ENCODE measurements at places on chromosomes 6 and 20.

DNA sequence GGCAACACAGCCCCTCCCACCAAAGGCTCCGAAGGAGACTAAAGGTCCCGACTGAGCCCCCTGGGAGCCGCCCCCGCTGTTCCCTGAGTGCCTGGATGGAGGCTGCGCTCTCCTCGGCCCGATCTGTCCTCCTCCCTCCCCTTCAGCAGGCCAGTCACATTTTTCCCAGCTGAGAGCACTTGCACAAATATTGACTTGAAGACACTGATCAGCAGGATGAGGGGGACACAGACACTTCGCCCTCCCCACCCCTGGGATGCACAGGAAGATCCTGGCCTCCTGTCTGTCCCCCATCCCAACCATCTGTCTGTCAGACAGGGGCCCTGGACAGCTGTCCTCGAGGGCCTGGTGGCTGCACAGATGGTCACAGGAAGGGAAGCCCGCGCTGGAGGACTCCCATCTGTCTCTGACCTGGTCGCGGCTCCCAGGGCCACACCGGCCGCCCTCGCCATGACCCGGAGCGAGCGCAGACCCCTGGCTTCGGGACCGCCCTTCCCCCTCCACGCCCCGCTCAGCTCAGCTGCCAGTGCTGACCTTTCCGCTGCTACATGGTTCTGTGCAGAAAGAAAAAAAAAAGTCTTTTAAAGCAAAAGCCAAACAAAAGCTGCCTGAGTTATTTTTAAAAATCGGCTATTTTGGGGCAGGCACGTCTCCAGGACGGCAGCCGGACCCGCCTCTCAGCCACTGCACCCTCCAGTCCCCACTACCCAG lies 11.1 kb downstream of the LAMA5 start:
- DNase-seq: peak; percentile 90

DNA sequence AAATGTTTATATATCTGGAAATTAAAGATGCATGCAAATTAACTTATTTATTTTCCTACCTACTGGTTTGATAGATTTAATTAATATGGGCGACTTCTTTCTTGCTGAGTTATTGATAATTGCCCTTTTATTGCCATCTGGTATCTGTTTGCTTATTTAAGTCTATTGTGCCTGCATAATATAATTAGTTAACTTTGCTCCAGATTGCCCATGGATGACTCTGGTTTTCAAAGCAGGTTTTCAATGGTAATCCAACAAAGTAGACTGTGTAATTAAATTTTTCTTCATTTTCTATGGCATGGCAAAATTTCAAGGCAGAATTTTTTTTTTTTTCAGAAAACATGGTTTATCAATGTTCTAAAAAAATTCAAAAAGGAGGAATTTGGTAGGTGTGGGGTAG lies 1092.0 kb downstream of the GRIK2 start:
- no peak for DNase-seq

- no peak for DNase-seq
These were observed 305.4 kb downstream of the FARS2 start for GRCh38 chr6:5566718-5567117.

- DNase-seq: no peak
These were observed 2.8 kb downstream of the SNAI1 start for GRCh38 chr20:49985617-49986016.

DNA sequence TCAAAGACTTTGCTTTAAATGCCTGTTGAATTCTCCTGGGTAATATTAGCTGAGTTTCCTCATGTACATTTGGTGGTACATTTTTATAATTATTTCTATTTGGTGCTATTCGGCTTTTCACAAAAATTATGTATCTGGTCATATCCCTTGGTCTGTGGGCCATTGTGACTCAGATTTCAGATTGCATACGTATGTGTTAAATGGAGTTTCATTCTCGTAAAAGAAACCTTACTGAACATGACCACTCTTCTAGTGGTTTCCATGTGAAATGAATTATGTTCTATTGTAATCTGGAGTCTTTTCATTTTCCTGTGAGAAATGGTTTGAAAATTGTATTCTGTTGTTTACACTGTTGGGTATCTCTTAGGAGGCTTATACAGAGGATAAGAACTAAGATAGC lies 386.2 kb upstream of the FLRT3 start:
- DNase-seq: no peak

- no peak for DNase-seq
These were observed 312.4 kb downstream of the PHF3 start for GRCh38 chr6:63947792-63948529.

DNA sequence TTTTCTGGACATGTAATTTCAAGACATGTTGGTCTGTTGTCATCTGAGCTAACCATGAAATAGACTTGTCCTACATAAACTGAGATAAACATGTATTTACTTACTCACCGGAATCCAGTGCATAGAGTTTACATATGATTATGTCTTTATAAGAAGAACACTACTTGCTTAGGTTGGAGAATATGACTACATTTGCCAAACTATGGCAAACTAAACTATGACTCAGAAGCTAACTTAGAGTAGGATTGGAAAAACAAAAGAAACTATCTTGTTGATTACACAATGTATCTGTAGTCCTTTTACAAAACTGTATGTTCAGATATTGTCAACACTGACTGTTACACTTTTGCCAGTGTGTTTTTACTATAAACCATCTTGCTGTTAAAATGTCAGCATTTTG lies 113.3 kb downstream of the CRYBG1 start:
- no peak for DNase-seq

GRCh38 chr6:89500611-89501010 lies 67.7 kb downstream of the ANKRD6 start:
- DNase-seq: no peak

DNA sequence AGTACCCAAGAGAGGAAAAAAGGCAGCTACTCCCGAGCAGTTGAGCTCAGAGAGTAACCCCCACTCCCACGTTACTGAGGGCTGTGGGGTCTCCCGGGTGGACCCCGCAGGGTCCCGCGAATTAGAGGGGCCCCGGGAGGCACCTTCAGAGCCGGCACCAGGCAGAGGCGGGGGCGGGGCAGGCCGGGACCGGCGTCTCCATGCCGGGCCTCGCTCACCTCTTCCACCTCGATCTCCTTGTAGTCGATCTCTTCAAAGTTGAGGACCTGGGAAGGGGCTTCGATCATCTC lies 381 bp downstream of the MAP3K7 start:
- no peak for DNase-seq

- no peak for DNase-seq
These were observed 125.2 kb downstream of the AFG1L start for GRCh38 chr6:108419934-108420609.

- no peak for DNase-seq
These were observed 28.9 kb upstream of the SCGN start for GRCh38 chr6:25623065-25623464.

- no peak for DNase-seq
These were observed 205.3 kb downstream of the EYA2 start for GRCh38 chr20:47099825-47100441.

- no peak for DNase-seq
These were observed 51.9 kb downstream of the ILRUN start for GRCh38 chr6:34644716-34645115.

DNA sequence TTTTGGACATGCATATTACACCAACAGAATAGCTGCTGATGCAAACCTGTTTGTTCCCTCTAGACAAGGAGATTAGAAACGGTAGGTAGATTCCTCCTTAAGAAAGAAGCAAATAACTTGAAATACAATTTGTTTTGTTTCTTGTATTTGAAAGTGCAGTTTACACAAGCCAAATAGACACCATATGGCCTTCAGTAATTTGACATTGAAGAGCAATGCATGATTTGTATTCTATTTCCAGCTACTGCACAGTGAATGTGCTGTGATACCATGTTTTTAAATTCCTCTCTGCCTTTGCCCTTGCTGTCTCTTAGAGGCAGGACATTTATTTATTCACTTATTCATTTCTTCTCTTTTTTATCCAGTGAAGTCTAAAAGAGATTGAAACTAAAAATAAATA lies 31.9 kb upstream of the ANKEF1 start:
- DNase-seq: no peak

- no peak for DNase-seq
These were observed 63.9 kb upstream of the MCHR2 start for GRCh38 chr6:100057941-100058340.

GRCh38 chr6:2111162-2111677 lies 134.2 kb downstream of the GMDS start:
- no peak for DNase-seq

GRCh38 chr6:99187429-99187828 lies 162.0 kb downstream of the FAXC start:
- DNase-seq: no peak

DNA sequence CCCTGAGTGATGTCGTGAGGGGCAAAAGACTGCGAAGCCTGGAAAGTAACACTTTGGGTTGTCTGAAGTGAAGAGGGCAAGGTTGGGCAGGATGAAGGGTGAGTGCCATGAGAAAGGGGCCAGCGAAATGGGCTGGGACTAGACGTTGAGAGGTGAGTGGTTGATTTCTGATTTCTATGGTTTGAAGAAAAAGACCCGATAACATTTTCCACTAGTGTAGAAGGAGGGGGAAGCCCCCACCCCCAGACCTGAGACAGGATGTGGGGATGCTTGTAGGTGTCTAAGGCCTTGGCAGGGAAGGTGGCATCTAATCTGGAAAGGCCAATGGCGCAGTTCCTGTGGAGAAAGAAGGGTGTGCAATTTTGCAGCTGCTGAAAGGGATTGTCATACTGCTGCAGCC lies 25.3 kb upstream of the KIF3B start:
- no peak for DNase-seq

GRCh38 chr6:21840428-21840827 lies 246.9 kb downstream of the SOX4 start:
- no peak for DNase-seq

DNA sequence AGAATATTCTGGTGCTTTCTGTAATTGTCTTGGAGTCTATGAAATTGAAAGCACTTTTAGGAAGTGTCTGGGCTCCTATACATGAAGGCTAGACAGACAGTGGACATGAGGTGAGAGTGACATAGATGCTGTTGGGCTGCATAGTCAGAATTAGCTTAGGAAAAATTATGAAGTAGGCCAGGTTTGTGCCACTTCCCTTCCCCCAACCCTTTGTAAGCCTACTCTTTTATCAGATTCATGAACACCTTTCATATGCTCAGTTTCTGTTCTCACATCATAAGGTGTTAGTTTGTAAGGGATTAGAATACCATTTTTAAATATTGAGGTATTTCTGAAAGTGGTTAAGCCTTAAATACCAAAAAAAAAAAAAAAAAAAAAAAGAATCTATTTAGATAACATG lies 18.4 kb upstream of the SNPH start:
- no peak for DNase-seq

- peak; percentile 67 for DNase-seq
These were observed 40.7 kb downstream of the ZNF831 start for GRCh38 chr20:59204165-59204894.

DNA sequence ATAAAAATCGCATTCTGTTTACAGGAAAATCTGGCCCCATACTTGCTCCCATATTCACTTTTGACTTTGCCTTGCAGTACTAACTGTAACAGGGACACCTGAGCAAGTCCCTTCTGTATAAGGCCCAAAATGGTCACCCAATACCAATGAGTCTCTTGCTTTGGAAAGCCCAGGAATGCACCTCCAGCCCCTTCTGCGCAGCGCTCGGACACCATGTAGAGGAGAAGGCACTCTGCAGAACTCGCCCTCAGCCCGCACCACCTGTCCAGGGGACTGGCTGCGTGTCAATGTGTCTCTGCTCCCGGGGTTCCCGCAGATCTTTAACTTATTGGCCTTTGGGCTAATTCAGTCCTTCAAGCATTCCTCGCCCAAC lies 746 bp upstream of the PRND start:
- DNase-seq: no peak

GRCh38 chr6:43968110-43968965 lies 158.9 kb downstream of the MRPL14 start:
- peak; percentile 44 for DNase-seq

DNA sequence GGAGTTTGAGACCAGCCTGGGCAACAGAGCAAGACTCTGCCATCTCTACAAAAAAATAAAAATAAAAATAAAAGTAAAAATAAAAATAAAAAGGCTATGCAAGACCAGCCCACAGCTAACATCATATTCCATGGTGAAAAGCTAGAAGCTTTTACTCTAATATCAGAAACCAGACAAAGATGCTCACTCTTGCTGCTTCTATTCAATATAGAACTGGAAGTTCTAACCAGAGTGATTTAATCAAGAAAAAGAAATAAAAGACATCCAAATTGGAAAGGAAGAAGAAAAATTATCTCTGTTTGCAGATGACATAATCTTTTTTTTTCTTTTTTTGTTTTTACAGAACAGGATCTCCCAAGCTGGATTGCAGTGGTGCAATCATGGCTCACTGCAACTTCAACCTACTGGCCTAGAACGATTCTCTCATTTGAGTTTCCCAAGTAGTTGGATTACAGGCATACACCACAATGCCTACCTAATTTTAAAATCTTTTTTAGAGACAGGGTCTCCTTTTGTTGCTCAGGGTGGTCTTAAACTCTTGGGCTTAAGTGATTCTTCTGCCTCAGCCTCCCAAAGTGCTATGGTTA lies 100.7 kb upstream of the JAG1 start:
- no peak for DNase-seq

DNA sequence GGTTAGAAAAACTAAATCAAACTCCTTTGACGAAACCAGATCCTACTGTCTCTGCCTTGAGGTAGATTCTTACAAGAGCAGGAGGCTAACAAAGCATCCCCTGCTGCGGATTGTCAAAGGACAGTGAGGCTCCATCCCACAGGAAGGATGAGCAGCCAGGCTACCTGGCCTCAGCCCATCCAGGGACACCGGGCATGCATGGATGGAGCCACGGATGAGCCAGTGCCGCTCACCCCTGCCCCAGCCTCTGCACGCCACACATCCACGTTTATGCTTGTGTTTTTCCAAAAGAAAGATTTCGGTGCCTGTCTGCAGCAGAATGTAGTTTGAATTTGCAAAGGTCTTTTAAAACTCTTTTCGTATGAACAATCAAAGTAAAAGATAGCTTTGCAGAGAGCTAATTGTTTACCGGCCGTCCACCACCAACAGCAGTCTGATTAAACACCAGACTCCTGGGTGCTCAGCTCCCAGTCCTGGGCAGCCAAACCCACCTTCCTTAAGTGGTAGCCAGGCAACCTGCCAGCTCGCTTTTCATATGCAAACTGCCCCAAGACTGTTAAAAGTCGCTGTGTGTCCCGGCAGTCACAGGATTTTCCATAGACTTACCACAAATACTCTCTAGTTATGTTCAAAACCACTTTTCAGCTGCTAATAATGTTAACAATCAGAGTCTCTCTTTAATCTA lies 999 bp downstream of the THBS2 start:
- no peak for DNase-seq

- DNase-seq: no peak
These were observed 24.3 kb downstream of the EPB41L2 start for GRCh38 chr6:131038597-131039344.

- no peak for DNase-seq
These were observed 541.0 kb upstream of the SPTLC3 start for GRCh38 chr20:12467758-12468157.

- DNase-seq: no peak
These were observed 964 bp downstream of the RPL10A start for GRCh38 chr6:35468980-35469750.

- DNase-seq: no peak
These were observed 1.9 kb upstream of the IRF4 start for GRCh38 chr6:389622-390021.

DNA sequence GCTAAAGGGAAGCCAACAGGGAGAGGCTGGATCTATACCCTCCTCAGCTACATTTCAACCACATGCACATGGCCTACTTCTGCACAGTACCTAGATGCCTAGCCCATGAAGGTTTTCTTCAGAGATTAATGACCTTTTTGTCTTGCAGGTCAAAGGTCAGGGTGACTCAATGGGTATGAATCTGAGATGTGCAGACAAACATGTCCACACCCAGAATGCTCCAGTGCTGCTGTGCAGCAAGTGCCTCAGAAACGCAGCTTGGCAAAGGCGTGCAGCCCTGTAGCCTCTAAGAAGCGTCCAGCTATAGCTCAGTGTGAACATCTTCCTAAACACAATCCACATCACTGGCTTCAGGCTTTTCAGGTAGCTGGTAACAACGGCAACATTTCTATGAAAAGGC lies 24.4 kb downstream of the MAP1LC3A start:
- DNase-seq: peak; percentile 70

Measured in RWPE2 (cell line).